ENCODE measurements at places on chromosomes 4 and X. TPM values are rescaled to one million over a fixed set of nuclear protein-coding genes. Genes with fewer than 3 reads are reported as not detected.

CTAG1B gene
- not detected for total RNA-seq

EMD gene
- total RNA-seq: 49.1 TPM

GRCh38 chr4:134243742-134244713 is 42.4 kb upstream of the PABPC4L start:
- no peaks in the 10 kb centered on the region for H3K4me1 ChIP-seq
- DNase-seq: peak; percentile 70
- no peak overlapping the region for H3K27ac ChIP-seq
- H3K4me3 ChIP-seq: no peak overlapping the region
- H3K27me3 ChIP-seq: no peaks in the 10 kb centered on the region
- H3K36me3 ChIP-seq: no peaks in the 10 kb centered on the region

- H3K27ac ChIP-seq: no peak overlapping the region
- DNase-seq: no peak
- no peaks in the 10 kb centered on the region for H3K27me3 ChIP-seq
- H3K4me3 ChIP-seq: no peak overlapping the region
- peaks cover 35% of the 10 kb centered on the region for H3K4me1 ChIP-seq
Observed at GRCh38 chr4:148057516-148057915, 325.6 kb downstream of the ARHGAP10 start.
